ENCODE measurements at places on chromosomes 1 and 21.
A peak's percentile ranks its signal among the peaks of the same experiment; 100 is the strongest.

- DNase-seq, result no peak
These were observed 66.5 kb downstream of the UBE2T start for GRCh38 chr1:202275061-202275770.

GRCh38 chr1:5509664-5510452 is 482.4 kb downstream of the NPHP4 start:
- peak; percentile 81 for DNase-seq

DNA sequence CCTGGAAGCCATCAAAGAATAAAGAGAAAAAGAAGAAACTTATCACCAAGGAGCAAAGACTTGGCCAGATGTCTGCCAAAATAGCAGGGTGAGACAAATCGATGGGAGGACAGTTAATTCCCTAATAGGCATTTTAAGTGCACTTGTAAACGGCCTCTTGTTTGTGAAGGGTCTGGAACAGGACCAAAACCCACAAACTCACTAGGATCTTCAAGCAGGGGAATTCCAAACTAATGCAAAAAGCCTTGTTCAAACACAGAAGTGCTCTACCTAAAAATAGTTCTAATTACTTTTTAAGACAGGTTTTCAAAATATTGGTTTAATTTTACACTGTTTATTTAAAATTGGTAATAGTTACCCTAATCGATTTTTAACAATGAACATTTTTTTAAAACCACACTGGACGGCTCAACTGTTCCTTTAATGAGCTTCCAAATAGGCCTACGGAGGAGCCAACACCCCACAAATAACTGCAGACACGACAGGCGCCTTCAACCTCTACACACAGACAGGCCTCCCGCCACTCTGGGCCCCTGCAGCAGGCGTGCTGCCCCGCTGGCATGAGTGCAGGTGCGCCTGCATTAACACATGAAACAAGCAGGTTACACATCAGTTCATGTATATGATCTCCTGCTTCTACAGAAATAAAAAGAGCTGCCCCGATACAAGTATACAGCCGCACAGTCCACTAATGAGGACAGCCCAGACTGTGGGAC is 15.8 kb downstream of the UBE2G2 start:
- DNase-seq, result no peak

DNA sequence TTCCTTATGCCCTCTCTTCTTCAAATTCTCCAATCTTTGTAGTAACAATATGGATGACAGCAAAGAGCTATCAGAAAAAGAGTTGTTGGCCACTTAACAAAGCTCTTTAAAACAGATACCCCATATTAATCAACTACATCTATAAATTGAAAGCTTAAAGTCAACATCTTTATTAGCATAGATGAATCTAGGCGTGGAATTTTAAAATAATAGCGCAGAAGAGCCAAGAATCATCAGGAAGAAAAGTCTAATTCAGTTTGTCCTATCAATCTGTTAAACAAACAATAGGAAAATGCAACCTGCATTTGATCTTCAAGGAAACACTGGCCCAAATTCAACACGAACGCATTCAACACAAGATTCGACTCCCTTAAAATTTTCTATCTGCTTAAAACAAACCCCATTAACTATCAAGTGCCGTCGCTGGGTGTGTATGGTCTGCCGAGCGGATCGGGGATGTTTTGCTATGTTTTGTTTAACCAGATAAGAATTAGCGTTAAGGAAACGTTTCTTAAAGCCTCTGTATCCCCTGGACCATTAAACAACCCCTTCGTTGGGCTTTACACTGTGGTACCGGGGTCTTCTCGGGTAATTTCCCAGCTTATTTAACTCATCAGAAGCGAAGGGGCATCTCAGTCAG is 1.0 kb downstream of the LYST start:
- DNase-seq, result no peak

GRCh38 chr1:196405839-196406238 is 202.4 kb downstream of the KCNT2 start:
- DNase-seq, result no peak

GRCh38 chr1:204461331-204462228 is 33.0 kb downstream of the PIK3C2B start:
- DNase-seq, result no peak

GRCh38 chr1:111538343-111539025 is 35.1 kb upstream of the ADORA3 start:
- DNase-seq, result no peak

DNA sequence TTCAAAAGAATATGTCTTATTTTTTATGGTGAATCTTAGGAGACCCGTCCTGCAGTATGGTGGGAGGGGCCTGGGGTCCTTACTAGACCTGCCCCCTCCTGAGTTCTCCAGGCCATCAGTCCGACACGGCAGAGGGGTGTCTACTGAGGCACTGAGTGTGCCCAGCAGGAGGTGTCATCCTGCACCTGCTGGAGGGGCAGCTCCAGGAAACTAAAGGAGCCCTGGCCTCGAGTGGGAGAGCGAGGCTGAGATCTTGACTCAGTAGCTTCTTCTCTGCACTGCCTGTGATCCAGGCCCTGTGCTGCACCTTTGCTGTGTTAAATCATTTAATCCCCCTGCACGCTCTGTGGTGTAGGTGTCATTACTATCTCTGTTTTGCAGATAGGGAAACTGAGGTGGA is 587.7 kb downstream of the PTPRU start:
- DNase-seq, result no peak

DNA sequence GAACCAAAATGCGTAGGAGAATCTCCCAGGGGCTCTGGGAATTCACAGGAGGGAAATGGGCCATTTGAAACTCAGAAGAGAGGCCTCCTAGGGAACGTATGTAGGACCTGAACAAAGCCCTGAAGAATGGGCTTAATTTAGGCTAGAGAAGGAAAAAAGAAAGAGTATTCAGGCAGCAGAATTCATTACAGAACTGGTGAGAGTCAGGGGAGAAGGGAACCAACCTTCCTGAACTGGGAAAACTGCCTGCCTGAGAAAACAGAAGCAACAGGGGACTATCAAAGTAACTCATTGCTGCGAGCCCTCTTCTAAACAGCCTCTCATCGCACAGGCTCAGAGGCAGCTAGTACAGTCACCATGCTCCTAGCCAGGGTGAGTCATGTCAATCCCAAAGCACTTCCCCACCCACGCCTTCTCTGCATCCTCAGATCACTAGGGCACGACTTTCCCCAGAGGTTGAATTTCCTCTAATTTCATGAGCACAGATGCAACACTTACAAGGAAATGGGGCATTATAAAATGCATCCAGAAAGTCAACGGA is 98.1 kb downstream of the ADSS2 start:
- no peak for DNase-seq

All from upper lobe of right lung (tissue), 1 donor.